ENCODE measurements at places on chromosomes 7 and 10.

DNA sequence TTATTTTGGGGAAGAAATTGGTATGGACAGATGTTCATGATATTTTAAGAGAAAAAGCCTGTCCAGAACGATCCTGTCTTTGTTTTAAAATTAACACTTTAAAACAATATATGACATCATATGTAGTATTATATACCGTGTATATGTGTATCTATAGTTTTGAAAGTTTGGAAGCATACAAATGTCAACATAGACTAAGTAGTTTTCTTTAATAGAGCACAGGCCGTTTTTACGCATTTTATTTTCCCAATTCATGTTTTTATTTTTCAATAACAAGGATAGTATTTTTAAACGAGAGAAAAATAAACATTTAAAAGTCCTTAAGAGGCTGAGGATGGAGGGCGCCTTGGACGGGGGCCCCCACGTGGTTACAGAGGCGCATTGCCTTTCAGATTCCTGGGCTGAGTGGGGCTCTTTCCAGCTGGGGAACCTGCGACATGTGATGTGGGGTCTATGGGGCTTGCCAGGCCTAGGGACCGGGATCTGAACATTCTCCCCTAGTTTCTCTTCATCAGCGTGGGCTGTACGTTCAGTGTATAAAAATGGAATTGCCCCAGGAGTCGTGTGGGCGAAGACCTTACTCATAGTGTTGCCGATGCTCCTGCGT is 127.8 kb upstream of the ZNF746 start:
- DNase-seq = peak; percentile 12

GRCh38 chr10:21985541-21985940 is 18.0 kb downstream of the DNAJC1 start:
- DNase-seq = no peak

- no peak for DNase-seq
These were observed 26.8 kb upstream of the VAX1 start for GRCh38 chr10:117164592-117165537.

- no peak for DNase-seq
These were observed 279.5 kb upstream of the KLF6 start for GRCh38 chr10:4064489-4064888.

DNA sequence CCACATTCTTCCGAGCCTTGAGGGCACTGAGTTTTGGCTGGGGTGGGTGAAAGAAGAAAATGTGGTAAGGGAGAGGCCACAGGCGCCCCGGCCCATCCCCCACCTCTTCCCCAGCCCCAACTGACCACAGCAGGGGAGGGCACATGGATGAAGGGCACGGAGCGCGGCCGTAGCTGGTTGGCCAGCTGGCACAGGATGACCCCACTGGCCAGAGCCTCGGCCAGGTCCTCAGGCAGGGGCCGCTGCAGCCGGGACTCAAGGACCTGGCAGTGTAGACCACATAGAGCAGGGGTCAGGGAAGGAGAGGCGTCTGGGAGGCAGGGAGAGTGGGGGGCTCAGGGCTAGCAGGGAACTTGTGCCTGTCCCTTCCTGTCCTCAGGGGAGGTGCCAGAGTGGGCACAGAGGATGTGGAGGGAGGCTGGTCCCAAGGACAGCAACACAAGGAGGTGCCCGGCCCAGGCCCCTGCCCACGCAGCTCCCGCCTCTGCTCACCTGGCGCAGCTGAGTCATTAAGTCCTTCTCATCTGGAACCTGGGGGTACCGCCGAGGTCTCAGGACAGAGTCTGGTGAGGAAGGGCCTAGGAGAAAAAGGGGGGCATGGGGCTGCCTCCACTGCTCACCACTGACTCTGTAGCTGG is 2.2 kb upstream of the SAP25 start:
- no peak for DNase-seq

DNA sequence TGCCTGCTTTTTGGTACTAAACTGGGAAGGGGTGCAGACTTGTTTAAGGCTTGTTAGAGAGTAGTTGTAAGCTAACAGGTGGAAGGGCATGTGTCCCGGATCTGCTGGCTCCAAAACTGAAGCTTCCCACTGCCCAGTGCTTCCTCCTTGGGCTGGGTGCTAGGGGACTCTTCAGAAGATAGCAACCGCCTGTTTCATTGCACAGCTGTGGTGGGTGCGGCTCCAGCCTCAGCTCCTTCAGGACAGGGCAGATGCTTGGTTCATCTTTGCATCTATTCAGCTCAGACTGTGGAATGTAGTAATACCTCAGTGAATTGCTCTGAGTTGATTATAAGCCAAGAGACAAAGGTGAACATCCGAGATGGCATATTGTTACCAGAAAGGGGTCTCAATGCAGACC is 527.1 kb downstream of the TYW1 start:
- DNase-seq = no peak

DNA sequence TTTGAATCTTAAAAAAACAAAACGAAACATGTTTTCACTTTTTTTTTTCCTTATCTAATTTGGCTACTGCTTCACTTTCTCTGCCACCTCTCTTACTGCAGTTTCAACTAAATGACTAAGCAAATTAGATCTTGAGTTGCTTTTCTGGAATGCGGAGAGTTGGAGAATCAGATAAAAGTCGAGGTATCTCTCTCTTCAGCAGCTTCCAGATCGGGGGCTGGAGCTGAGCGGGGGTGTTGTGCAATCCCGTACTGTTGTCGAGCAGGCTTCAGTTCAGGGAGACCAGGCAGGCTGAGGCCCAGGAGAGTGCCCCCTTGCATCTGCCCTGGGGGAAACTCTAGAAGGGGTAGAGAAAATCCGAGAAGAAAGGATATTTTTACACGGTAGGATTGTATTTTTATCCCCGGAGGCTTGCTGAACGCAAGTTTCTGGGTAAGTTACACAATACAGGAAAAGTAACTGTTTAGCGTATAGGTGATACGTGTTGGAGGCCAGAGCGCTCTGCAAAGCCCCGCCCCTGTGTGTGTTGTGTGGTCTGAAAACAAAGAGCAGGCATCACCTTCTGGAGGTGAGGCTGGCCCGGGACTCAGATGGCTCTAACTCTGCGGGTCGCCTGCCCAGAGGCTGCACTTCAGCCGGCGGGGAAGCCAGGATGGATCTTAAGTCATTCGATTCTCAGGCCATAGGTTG is 116.6 kb downstream of the KLF6 start:
- no peak for DNase-seq

DNA sequence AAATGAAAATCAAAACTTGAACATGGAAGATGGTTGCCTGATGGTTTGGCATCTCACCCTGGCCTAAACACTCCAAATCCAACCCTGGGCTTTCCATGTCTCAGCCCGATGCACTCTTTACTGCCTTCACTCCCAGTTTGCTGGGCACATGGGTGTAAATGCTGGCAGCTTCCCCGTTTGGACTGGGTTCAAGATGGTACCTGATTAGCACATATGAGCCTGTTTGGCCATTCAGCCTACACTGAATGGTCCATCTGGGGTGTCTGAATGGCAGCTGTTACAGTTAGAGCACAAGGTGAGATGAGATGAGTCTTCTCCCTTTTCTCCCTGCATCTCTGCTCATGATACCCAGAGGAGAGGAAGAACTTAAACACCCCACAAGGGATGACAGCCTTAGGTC is 37.1 kb downstream of the ATXN7L1 start:
- no peak for DNase-seq

- no peak for DNase-seq
These were observed 456.7 kb upstream of the FOXK1 start for GRCh38 chr7:4225361-4225771.

DNA sequence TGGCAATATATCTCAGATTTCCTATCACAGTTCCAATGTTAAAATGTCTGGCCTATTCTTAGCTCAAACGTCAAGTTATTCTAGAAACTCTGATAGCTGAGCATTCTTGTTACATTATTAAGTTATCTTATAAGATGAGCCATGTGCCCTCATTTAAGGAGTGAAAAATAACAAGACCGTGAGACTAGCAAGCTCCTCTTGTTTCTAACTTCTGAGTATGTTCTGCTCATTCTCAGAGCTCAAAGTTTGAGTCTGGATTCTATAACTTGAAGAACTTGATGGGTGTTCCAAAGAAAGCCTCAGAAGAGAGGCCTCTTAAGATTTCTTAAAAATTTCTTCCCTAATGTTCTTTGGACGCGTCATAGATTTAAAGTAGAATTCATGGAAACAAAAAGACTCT is 215.2 kb downstream of the HTR7 start:
- DNase-seq = no peak
